ENCODE measurements at places on chromosomes 5 and 9.

- no peak for DNase-seq
Observed at GRCh38 chr5:160697281-160697680, 154.7 kb downstream of the ATP10B start.

DNA sequence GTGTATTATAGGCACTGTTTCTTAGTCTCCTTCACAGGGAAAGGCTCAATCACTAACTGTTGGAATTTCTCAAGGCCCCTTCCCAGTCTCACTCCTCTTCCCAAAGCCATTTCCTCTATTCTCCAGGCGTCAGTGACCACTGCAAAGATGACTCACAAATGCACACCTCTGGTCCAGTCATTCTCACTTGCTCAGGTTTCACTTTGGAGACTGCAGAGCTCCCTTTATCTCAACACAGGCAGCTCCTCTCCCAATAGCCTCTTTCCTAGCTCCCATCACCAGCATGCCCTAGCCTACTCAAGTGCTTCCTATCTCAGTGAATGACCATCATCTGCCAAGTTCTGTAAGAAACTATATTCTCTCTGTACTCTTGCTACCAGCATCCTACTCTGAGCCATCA, 323.6 kb downstream of the NTRK2 start:
- no peak for DNase-seq

DNA sequence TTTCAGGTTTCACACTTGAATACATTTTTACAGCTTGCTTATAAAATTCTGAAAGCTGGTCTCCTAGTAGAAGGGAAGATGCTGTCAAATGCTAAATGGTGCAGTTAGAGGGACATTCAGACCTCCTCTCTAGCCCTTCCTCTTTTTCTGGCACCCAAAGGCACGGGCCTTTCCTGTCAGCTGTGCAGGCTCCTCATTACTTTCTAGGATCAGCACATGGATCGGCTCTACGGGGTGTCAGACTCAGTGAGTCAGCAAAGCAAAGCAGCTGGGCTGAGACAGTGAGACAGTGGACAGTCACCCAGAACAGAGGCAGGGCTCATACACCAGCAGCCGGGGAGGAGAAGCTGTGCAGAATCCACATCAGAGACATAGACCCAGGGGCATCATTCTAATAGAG, 80.0 kb upstream of the TNC start:
- DNase-seq = peak; percentile 87

- peak; percentile 17 for DNase-seq
Observed at GRCh38 chr5:134177369-134178095, 782 bp upstream of the SKP1 start.

DNA sequence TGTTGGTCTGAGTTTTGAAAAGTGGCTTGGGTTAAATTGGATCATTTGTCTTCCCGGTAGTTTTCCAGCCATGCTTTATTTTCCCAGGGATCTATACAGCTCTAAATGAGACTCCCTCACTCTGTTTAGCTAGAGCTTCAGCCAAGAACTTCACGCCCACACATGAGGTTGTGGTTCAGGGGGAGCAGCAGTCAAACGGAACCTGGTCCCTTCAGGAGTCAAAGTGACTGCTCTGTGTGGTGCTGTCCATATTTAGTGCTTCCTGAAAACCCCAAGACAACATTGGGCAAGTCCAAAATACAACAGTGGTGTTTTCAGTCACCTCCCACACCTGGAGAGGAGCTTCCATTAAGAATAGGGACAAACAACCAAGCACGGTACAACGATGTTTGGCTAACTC, 90.5 kb downstream of the ANKH start:
- no peak for DNase-seq

DNA sequence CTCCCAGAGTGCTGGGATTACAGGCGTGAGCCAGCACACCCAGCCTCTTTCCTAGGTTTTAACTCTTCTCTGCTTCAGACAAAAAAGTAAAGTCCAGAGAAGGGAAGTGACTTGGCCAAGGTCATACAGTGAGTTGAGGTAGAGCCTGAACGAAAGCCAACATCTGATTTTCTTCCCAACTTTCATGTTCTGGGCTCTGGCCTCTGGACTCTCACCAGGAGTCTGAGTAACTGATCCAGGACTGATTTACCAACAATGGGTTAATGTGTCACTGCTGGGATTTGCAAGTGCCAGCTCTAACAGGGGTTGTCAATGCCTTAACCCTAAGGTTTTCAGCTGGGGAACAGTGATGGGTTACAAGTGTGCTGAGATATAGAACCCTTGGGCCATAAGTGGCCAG, 32.2 kb upstream of the LARP1 start:
- no peak for DNase-seq

GRCh38 chr9:98927724-98928123, 16.0 kb upstream of the COL15A1 start:
- no peak for DNase-seq

- no peak for DNase-seq
Observed at GRCh38 chr5:59358005-59358861, 535.3 kb downstream of the PDE4D start.

- no peak for DNase-seq
Observed at GRCh38 chr9:135228983-135229625, 141.6 kb downstream of the OLFM1 start.

DNA sequence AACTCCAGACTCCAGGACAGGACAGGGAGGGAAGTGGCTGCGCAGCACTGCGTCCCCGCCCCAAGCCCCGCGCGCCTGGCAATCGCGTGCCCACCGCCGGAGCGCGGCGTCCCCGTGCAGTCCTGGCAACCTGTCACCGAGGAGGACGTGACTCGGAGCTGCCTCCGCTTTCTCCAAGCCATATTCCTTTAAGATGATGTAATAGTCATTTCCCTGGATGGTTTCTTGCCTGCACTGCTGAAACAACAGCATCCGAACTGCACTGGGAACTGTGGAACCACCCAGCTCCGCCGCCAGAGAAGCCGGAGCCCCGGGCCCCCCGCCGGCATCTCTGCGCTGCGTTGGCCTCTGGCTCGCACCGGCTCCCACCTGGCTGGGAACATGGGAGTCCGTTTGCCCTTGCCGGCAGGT, 34.5 kb downstream of the KCTD16 start:
- peak; percentile 36 for DNase-seq

- DNase-seq = peak; percentile 23
Observed at GRCh38 chr5:117792476-117792875, 1195.9 kb downstream of the DTWD2 start.

DNA sequence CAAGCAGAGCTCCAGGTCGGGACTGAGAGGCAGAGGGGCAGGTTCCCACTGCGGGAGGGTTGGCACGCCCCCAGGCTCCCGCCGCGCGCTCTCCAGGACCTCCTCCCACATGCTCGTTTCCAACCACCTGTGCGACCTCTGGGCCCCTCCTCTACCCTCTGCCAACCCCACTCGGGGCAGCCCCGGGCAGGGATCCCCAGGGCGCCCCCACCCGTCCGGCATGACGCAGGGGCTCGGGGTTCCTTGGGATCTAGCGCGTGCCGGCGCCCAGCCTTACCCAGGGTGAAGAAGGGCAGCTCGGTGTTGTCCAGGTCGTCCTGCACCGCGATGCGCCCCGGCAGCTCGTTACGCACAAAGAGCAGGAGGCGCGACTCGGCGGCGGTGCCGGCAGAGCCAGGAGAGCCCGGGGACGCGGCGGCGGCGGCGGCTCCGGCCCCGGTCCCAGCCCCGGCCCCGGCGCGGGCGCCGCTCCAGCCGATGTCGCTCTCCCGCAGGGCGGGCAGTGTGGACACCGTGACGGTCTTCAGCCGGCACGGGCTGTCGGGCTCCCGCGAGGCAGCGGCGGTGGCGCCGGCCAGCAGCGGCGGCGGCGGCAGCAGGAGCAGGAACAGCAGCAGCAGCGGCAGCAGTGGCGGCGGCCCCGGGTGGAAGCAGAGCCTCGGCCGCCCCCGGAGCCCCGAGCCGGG, 494 bp downstream of the ASTN2 start:
- DNase-seq = no peak

- peak; percentile 10 for DNase-seq
Observed at GRCh38 chr9:78118742-78119473, 87.3 kb upstream of the GNAQ start.

DNA sequence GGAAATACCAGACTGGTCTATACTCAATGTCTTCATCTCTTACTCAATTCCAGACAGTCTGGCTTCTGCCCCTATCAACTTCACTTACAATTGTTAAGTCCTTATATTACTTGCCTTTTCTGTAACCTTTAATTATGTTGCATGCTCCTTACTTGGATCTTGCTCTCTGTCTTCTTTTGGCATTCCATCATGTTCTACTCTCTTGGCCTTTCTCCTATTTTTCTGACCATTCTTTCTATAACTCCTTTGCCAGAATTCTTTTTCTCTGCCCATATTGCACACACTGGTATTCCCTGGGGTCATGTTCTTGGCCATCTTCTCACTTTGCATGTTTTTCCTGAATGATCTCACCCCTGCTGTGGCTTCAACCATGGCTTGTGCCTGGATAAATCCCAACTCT, 209.8 kb upstream of the ZNF462 start:
- no peak for DNase-seq

GRCh38 chr9:90285946-90286345, 356.7 kb downstream of the DIRAS2 start:
- no peak for DNase-seq

DNA sequence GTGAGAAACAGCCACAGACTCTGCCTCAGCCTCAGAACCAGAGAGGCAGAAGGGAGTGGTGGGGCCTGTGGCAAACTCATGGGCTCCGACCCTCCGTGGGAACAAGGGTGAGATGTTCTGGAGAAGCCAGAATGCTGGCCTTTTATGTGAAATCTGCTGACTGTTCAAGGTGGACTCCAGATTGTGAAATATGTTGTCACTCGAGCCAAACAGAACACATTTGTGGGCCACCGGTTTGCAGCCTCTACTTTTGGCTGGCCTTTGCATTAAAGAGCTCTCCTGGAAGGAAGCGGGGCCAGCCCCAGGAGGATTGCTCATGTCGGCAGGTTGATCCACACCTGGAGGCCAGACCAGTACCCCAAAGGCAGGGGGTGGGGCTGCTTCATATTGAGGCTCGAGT, 62.4 kb downstream of the ERGIC1 start:
- DNase-seq = no peak

DNA sequence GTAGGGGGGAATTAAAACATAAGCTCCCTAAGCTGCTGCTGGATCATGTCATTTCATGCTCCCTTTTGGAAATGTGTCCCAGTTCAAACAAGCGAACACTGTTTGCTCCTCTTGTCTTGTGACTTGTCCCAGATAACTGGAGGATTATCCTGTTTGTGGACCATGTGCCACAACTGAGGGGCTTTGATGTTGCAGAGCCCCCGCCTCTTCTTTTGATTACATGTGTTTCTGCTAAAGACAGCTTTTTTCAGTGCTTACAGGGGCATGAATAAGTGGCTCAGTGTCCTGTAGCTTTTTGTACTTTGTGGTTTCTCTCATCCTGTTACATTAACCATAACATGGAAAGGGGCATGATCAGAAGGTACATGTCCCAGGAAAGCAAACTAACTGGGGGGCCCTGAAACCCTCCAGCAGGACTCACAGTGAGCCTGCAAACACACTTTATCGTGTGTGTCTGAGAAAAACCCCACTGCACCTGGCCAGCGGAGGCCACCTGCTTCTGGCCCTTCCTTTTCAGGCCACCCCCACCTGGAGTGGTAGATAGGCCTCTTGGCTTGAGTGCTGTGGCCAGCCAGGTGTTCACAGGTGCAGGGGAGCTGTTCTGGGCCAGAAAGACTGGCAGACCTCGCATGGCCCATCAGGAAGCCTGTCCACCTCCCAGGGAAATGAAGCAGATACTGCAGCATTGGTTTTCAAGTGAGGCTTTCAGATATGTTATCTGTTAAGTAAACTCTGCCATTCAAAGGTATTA, 285.6 kb downstream of the FANCC start:
- DNase-seq = no peak

- no peak for DNase-seq
Observed at GRCh38 chr5:175015028-175015685, 290.8 kb downstream of the MSX2 start.

DNA sequence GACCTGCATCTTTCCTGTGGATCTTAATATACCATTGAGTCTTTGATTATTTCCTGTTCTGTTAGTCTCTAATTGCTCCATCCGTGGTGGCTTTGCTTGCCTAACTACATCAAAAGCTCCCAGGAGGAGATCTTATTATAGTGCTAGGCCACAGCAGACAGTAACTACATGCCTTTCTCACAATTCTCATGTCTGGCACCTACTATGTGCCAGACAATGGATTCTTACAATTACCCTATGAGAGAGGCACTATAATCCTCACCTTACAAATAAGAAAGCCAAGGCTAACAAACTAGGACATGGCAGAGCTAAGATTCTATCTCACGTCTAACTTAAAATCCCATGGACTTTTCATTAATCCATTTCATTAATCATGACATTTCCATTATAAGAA, 70.3 kb upstream of the TARS1 start:
- no peak for DNase-seq

DNA sequence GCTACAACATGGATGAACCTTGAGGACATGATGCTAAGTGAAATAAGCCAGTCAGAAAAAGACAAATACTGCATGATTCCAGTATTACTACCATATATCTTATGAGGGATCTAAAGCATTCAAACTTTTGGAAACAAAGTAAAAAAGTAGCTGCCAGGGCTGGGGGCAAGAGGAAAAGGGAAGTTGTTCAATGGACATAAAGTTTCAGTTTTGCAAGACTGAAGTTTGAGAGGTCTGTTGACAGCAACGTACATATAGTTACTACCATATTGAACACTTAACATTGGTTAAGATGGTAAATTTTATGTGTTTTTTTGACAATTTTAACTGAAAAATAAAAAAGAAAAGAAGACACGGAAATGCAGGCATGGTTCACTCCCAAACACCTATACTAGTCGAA, 77.6 kb downstream of the MAPKAP1 start:
- no peak for DNase-seq

GRCh38 chr9:5448016-5448415, 2.3 kb upstream of the CD274 start:
- DNase-seq = peak; percentile 13

DNA sequence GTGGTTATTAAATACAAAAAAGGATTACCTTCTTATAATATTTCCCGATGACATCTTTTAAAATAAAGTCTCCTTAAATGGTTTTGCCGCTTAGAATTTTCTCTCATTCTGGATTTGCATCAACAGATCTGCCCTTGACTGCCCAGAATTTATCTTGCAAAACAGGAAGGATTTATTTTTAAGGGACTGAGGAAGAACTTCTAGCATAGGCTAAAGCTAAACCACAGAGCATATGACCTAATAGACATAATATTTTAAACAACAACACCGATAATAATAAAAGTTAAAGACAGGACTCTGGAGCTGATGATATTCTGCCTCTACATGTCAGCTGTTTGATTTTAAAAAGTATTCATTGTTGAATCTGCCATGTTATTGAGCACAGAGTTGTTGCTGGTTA, 145.3 kb upstream of the ADCY2 start:
- DNase-seq = no peak
